ENCODE measurements at places on chromosomes 16 and 17.

DNA sequence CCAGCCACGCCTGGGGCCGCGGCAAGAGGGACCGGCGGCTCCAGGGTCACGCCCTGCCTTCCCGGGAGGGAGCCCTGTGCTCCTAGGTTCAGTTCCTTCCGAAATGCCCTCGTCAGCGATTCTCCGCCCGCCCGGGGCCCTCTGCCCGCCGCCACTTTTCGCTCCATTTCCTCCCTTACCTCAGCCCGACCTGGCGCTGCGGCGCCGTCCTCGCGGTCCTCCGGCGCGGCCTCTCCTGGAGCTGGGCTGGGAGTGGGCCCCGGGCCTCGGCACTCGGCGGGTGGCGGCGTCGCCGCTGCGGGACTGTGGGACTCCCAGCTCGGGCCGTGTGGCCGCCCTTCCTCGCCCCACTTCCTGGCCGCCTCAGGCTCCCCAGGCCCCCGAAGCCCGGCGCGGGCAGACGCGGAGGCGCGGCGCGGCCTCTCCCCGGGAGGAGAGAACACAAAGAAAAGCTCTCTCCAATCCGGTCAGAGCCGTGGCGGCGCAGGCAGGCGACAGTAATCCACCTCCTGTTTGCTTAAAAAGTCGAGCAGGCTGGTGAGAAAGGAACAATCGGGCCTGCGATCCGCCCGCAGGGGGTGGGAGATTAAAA, 1.6 kb downstream of the BAHCC1 start:
- no peak for DNase-seq

DNA sequence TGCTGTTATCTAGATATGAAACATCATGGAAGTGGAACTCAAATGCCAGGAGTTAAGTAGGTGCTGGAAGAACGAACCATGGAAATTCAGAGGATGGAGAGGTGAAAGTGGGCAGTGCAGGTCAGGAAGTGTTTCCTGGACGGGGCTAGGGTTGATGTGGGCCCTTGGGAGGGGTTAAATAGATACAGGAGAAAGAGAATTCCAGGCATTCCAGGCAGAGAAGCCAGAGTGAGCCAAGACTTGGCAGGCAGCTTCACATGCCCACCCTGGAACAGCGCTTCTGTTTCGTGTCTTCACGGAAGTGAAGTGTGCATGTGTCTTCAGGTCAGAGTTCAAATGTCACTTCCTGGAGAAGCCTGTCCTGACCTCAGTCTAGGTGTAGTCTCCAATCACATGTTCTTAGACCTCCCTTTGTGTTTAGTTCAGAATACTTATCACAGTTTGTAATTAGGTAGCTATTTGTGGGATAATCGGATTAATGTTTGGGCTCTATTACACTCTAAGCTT, 41.3 kb downstream of the GP2 start:
- DNase-seq, result no peak

DNA sequence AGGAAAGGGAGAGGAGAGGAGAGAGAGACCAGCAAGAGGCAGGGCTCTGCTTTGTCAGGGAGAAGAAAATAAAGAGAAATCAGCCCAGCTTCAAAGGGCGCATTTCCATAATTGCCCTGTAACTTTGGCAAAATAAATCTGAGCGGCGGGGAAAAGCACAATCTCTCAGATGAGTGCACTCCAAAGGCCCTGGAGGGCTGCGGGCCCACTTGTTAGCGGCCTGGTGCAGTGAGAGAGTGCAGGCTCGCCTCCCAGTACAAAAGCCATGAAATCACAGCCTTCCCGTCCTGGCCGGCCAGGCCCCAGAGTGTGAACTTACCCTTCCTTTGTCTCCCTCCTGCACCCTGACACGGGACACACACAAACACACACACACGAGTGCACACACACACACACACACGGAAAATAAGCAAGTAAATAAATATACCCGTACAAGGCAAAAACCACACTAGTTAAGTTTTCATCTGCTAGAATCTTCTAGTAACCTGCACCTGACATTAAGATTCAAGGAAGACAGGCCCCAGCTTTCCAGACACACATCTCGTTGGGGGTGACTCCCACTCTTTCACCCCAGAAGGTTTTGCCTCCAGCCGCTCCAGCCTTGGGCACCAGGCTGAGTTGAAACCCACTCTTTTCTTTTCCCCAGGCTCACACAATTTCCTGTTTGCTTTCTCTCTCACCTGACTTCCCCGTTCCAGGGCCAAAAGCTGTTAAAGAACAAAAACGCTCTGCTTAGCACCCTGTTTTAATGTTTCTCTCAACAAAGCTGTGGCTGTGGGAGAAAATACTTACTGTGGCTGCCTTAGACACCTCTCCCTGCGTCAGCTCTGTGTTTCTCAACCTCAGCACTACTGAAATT, 8.5 kb downstream of the IRX3 start:
- no peak for DNase-seq

- no peak for DNase-seq
Measured at GRCh38 chr17:21376081-21376758, at the start of gene KCNJ12. Gene KCNJ12 (plus strand): TSS chr17:21376357. CDS start chr17:21415343, 38,986 bp downstream.

GRCh38 chr17:59492091-59492451, 73.3 kb upstream of the DHX40 start:
- no peak for DNase-seq

DNA sequence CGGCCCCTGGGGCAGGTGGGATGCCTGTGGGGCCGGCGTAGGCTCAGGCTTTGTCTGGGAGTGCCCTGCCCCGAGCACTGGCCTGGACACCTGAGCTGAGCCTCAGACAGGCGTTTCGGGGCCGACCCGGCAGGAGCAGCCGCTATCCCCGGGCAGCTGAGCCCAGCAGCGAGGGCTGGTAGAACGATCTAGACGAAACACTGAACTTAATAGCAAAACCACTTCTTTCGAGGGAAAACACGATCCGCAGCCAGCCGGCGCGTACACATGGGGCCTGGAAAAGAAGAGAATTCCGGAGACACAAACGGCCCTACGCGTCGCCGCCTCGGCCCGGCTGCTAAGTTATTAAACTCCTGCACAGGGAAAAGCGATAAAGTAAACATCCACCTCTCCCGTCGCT, 22.0 kb upstream of the SSTR5 start:
- DNase-seq, result no peak

DNA sequence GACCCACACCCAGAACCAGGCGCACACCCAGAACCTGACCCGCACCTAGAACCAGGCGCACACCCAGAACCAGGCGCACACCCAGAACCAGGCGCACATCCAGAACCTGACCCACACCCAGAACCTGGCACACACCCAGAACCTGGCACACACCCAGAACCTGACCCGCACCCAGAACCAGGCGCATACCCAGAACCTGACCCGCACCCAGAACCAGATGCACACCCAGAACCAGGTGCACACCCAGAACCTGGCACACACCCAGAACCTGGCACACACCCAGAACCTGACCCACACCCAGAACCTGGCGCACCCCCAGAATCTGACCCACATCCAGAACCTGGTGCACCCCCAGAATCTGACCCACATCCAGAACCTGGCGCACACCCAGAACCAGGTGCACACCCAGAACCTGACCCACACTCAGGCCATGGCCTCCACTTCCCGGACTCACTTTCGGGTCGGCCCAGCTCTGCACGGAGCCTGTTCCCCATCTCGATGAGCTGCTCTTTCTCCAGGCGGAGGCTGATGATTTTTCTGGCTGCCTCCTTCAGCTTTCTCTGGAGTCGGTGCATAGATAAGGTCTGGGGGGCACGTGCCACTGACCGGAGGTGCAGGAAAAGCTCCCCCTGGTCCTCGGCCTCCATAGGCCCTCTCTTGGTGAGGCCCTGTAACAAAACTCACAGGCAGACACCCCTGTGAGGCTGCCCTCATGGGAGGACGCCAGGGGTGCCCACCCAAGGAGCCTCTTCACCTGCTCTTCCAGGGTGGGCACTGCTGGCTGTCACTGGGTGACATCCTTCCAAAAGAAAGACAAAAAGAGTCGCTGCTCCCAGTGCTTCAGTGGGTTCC, 53.3 kb upstream of the FASN start:
- no peak for DNase-seq

DNA sequence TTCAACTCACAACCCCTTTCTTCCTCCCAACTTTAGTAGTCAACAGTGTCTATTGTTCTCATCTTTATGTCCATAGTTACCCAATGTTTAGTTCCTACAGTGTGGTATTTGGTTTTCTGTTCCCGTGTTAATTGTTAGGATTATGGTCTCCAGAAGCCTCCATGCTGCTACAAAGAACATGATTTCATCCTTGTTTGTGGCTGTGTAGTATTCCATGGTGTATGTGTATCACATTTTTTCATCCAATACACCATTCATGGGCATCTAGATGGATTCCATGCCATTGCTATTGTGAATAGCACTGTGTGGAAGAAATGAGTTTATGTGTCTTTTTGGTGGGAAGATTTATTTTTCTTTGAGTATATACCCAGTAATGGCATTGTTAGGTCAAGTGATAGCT, 420.3 kb downstream of the XYLT1 start:
- DNase-seq, result no peak

DNA sequence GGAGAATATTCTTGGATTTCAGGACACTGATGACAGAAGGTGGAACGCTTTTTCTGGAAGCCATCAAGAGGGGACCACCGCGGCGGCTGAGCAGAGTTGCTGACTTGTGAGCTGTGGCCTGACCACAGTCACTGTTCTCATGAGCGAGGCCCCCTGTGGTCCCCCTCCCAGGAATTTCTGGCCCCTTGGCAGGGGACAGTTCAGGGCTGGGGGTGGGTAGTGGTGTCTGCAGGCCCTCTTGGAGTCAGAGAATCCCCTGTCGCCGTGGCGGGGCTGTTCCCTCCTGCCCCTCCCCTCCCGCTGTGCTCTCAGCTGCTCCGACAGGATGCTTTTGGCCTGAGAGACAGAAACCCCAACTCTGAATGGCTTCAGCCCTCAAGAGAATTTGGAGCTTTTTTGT, 292.0 kb downstream of the SEC14L1 start:
- no peak for DNase-seq

GRCh38 chr17:28415886-28416285, 9.9 kb upstream of the SLC46A1 start:
- DNase-seq, result no peak

DNA sequence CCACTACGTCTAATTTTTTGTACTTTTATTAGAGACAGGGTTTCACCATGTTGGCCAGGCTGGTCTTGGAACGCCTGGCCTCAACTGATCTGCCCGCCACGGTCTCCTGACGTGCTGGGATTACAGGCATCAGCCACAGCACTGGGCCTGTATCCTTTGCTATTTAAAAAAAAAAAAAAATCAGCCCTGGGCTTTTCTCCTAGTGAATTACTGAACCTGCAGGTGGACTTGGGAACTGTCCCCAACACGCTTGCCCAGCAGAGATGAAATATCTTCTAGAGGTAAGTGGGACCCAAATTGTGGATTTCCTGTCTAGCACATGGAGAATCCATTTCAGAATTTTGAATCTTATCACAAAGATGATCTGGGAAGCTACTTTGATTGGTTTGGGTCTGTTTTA, 14.8 kb downstream of the CNOT1 start:
- no peak for DNase-seq

- DNase-seq, result no peak
Measured at GRCh38 chr17:63523253-63523855, at the start of gene KCNH6. Gene KCNH6 (plus strand): TSS chr17:63523358. CDS start chr17:63523414, 56 bp downstream.

DNA sequence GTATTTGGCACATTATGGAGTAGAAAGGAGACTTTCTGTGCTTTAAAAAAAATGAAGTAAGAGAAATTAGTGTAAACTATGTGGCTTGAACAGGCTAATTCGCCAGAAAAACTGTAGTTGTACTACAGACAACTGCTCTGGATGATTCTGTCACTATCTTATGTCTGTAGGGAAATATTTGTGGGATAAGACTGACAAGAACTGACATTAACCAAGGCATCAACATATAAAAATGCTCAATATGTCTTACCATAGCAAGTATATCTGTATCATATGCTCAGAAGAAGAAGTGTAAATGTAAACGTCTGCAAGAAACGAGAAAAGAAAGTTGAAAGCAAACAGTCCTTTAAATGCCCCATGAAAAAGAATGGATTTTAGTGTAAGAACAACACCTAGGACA, 1545.0 kb downstream of the CDH8 start:
- no peak for DNase-seq

- DNase-seq, result no peak
Measured at GRCh38 chr17:5380491-5381135, 38.8 kb downstream of the NUP88 start.

Measured in OCI-M1 (cell line).